Spleen (tissue), 13 donors: ENCODE measurements at places on chromosomes 5 and 9.

DNA sequence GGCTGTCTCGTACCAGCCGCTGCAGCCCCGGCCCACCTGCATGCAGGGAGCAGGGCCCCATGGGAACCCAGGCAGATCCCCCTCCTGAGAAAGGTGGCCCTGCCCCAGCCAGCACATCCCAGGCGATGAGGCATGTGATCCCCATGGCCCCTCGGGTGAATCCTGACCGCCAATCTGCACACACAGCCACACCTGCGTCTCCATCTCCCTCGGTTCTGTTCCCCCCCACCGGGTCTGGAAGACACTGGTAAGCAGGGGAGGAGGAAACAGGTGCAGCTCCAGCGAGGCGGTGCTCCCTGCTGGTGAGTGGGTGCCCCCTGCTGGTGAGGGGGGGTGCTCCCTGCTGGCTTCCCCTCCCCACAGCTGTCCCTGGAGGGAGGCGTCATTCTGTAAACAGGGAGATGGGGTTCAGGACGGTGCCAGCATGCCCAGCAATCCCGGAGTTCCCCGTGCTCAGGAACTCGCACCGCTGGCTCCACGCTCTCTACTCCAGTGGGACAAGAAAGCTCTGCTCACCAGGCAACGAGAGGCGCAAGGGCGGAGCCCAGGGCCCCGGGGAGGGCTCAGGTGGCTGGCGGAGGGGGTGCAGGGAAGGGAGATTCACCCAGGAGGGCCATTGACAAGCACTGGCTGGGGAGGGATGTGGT lies 28.4 kb upstream of the SLC12A7 start:
- peak; percentile 92 for DNase-seq

DNA sequence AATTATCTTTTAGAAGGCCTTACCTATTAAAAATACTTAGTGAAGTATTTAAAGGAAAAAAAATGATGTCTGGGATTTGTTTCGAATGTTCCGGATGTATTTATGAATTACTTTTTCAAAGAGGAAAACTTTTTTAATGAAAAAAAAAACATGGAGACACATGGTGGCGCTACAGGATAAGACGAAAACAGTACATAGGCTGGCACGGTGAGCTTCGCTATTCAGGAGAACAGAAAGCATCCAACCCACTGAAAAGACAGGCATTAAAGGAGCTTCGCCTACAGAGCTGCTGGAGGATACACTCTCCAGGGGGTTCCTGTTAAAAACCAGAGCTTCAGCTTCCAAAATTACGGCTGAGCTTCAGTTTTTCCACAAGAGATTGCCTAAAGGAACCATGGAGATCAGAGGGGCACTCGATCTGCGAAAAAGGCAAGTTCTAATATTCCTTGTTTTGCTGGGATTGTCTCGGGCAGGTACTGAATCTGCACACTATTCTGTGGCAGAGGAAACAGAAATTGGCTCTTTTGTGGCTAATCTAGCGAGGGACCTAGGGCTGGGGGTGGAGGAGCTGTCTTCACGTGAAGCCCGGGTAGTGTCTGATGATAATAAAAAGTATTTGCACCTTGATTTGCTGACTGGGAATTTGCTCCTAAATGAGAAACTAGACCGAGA lies at the start of gene PCDHB14:
Gene PCDHB14 (plus strand): TSS at position 232 of the 672 bp plus-strand sequence. CDS start 163 bp downstream, at position 395.
- no peak for DNase-seq

GRCh38 chr9:136740971-136741882 lies 1.5 kb downstream of the LCN10 start:
- DNase-seq, result no peak

- no peak for DNase-seq
Observed at GRCh38 chr9:111276431-111277128, 53.4 kb downstream of the OR2K2 start.

GRCh38 chr9:87277346-87277745 lies 220.3 kb upstream of the DAPK1 start:
- DNase-seq, result no peak

- DNase-seq, result no peak
Observed at GRCh38 chr9:87558606-87559190, 61.0 kb downstream of the DAPK1 start.
